ENCODE measurements at places on chromosomes 2 and 18. TPM values are rescaled to one million over a fixed set of nuclear protein-coding genes. Genes with fewer than 3 reads are reported as not detected.

GRCh38 chr2:202025816-202026215 lies 7.8 kb upstream of the FZD7 start:
- no peak overlapping the region for H3K4me3 ChIP-seq
- no peak for DNase-seq
- H3K27me3 ChIP-seq = no peaks in the 10 kb centered on the region
- no peak overlapping the region for H3K27ac ChIP-seq
- H3K36me3 ChIP-seq = no peaks in the 10 kb centered on the region

Gene TMEM163
- not detected for total RNA-seq

- no peaks in the 10 kb centered on the region for H3K36me3 ChIP-seq
- no peaks in the 10 kb centered on the region for H3K4me1 ChIP-seq
- H3K4me3 ChIP-seq = no peak overlapping the region
- no peak for DNase-seq
Measured at GRCh38 chr2:136324966-136325365, 207.0 kb upstream of the CXCR4 start.

GRCh38 chr18:12838178-12838634 lies 45.8 kb downstream of the PTPN2 start:
- peak overlapping the region; percentile 51 for H3K4me3 ChIP-seq
- peaks cover 38% of the 10 kb centered on the region for H3K4me1 ChIP-seq
- DNase-seq = peak; percentile 93

DNA sequence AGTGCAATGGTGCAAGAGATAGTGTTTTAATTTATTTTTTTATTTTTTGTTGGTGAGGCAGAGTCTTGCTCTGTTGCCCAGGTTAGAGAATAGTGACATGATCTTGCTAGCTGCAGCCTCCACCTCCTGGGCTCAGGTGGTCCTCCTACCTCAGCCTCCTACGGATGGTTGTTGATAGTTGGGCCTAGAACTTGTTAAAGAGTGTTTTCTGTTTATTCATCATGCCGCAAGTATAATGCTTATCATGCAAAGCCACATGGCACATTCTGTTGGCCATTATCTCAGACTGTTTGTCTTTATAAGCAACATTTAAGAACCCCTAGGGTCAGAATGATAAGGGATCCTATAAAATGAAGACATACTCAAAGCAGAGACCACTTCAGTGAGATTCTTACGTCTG lies 1.7 kb downstream of the UGGT1 start:
- H3K4me3 ChIP-seq = peak overlapping the region; percentile 97
- H3K4me1 ChIP-seq = no peaks in the 10 kb centered on the region
- 0 out of 2 replicates have a peak, but pooled peaks cover 3% of the 10 kb centered on the region for H3K36me3 ChIP-seq
- no peak overlapping the region for H3K27ac ChIP-seq
- no peak for DNase-seq
- no peaks in the 10 kb centered on the region for H3K27me3 ChIP-seq

- H3K27me3 ChIP-seq = no peaks in the 10 kb centered on the region
- H3K4me3 ChIP-seq = no peak overlapping the region
- peak; percentile 21 for DNase-seq
- H3K27ac ChIP-seq = peak overlapping the region; percentile 5
- H3K4me1 ChIP-seq = peaks cover 29% of the 10 kb centered on the region
Measured at GRCh38 chr2:224951723-224952481, 90.4 kb downstream of the DOCK10 start.

DNA sequence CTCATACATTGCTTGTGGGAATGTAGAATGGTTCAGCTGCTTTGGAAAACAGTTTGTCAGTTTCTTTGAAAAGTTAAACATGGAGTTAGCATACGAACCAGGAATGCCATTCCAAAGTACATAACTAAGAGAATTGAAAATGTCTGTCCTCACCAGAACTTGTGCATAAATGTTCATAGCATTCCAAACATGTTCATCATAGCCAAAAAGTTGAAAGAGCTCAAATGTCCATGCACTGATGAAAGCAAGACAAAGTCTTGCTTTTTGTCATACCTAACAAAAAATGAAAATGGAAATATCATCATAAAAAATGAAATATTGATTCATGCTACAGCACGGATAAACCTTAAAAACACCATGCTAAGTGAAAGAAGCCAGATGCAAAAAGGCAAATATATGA lies 408.8 kb upstream of the UBE2E3 start:
- peak overlapping the region; percentile 51 for H3K27ac ChIP-seq
- H3K4me3 ChIP-seq = peak overlapping the region; percentile 9
- no peaks in the 10 kb centered on the region for H3K27me3 ChIP-seq
- H3K4me1 ChIP-seq = peaks cover 39% of the 10 kb centered on the region

- H3K27ac ChIP-seq = no peak overlapping the region
- peak; percentile 48 for DNase-seq
- 0 out of 2 replicates have a peak, but pooled peaks cover 5% of the 10 kb centered on the region for H3K36me3 ChIP-seq
- no peaks in the 10 kb centered on the region for H3K27me3 ChIP-seq
- peaks cover 11% of the 10 kb centered on the region for H3K4me1 ChIP-seq
Measured at GRCh38 chr2:221467610-221468009, 104.5 kb downstream of the EPHA4 start.

GRCh38 chr2:166179201-166179600 lies 51.4 kb upstream of the SCN1A start:
- no peaks in the 10 kb centered on the region for H3K4me1 ChIP-seq
- H3K36me3 ChIP-seq = no peaks in the 10 kb centered on the region
- no peak overlapping the region for H3K27ac ChIP-seq
- no peaks in the 10 kb centered on the region for H3K27me3 ChIP-seq
- no peak overlapping the region for H3K4me3 ChIP-seq
- DNase-seq = peak; percentile 55

GRCh38 chr2:72781480-72781879 lies 44.4 kb downstream of the EXOC6B start:
- no peak overlapping the region for H3K4me3 ChIP-seq
- H3K36me3 ChIP-seq = 0 out of 2 replicates have a peak, but pooled peaks cover 7% of the 10 kb centered on the region
- peaks cover 10% of the 10 kb centered on the region for H3K4me1 ChIP-seq

DNA sequence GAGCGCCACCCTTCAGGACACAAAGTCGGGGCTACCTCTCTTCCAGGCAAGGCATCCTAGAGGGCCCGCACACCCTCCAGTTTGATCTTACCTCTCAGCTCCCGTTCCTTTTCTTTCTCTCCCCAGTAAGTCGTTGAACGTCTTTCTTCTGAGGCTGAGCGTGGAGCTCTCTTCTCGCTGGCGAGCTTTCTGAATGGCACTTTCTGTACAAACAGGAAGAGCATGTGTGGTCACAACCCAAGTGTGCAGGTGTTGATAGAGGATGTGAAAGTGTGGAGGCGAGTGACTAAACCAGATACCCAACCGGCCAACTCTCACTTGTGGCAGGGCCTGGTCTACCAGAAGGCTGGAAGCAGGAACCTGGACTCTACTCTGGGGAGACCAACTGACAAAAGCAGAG lies at the start of gene AFF3:
AFF3 (minus strand) TSS at position 198 of the 400 bp plus-strand sequence. CDS start 38,136 bp downstream, outside the sequence.
- no peak within 1 kb of the TSS for H3K4me3 ChIP-seq
- no peak for DNase-seq
- H3K36me3 ChIP-seq = no peaks in the 10 kb centered on the region
- H3K4me1 ChIP-seq = no peaks in the 10 kb centered on the region
